ENCODE measurements at places on chromosomes 13 and 19. TPM values are rescaled to one million over a fixed set of nuclear protein-coding genes. Genes with fewer than 3 reads are reported as not detected.
A peak's percentile ranks its signal among the peaks of the same experiment; 100 is the strongest.

CDC42EP5 gene
- total RNA-seq = 7.9 TPM

ZNF583 gene
- total RNA-seq = 8.3 TPM

ASF1B gene
- 1.7 TPM for total RNA-seq

CEACAM21 gene
- not detected for total RNA-seq

INSL3 gene
- not detected for total RNA-seq

NDFIP2 gene
- total RNA-seq = 41.0 TPM

PLIN5 gene
- total RNA-seq = not detected

DNA sequence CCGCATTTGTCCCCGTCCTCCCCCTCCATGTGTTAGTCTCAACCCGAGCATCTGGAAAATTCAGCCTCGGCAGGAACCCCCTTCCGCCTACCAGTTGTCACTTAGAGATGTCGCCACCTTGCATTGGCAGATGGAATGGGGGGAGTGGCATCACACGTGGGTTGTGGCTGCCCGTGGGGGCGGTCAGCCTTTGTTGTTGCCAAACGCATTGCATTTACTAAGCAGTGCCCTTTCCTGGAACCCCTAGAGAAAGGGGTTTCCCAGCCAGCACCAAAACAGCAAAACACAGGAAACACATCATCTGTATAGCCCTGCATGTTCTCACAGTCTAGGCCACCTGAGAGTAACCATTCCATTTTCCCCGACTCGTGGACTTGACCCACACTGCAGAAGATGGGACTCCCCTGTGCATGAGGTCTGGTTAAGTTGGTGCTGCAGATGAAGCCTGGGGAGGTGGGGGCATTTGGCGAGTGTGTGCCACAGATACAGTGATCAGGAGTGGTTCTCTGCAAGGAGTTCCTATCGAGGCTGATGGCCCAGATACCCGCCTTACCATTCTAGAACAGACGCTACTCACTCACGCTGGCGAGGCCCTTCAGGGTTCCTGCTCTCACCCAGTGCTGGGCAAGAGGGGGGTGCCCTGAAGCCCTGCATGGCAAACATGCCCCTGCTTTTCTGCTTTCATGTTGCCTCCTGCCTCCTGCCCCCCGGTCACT is 38.3 kb downstream of the TMED1 start:
- DNase-seq = no peak

GRCh38 chr19:34904664-34905527 is 21.8 kb upstream of the ZNF30 start:
- no peak for DNase-seq

DNA sequence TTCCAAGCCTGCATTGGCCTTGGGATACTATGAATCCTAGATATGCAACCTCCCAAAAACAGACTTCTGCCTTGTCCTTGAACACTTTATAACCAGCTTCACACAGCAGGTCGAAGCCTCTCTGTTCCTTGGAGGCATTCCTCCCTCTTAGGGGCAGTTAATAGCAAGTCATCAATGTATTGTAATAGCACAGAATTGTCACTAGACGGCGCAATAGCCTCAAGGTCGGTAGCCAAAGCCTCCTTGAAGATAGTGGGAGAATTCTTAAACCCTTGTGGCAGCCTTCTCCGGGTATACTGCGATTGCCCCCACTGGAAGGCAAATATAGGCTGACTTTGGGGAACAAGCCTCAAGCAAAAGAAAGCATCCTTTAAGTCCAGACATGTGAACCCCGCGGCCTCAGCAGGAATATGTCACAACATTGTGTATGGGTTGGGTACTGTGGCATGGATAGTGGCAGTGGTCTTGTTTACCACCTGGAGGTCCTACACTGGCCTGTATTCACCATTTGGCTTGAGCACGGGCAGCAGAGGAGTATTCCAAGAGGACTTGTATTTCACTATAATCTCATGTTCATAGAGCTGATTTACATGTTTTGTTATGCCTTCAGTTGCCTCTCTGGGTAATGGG is 61.1 kb downstream of the ZNF431 start:
- DNase-seq = peak; percentile 14

GRCh38 chr13:48040896-48041295 is 3.4 kb downstream of the NUDT15 start:
- peak; percentile 18 for DNase-seq

- DNase-seq = no peak
These were observed 29.3 kb upstream of the TNFAIP8L1 start for GRCh38 chr19:4609878-4610511.

GRCh38 chr13:60347174-60347573 is 49.8 kb upstream of the TDRD3 start:
- DNase-seq = no peak

DNA sequence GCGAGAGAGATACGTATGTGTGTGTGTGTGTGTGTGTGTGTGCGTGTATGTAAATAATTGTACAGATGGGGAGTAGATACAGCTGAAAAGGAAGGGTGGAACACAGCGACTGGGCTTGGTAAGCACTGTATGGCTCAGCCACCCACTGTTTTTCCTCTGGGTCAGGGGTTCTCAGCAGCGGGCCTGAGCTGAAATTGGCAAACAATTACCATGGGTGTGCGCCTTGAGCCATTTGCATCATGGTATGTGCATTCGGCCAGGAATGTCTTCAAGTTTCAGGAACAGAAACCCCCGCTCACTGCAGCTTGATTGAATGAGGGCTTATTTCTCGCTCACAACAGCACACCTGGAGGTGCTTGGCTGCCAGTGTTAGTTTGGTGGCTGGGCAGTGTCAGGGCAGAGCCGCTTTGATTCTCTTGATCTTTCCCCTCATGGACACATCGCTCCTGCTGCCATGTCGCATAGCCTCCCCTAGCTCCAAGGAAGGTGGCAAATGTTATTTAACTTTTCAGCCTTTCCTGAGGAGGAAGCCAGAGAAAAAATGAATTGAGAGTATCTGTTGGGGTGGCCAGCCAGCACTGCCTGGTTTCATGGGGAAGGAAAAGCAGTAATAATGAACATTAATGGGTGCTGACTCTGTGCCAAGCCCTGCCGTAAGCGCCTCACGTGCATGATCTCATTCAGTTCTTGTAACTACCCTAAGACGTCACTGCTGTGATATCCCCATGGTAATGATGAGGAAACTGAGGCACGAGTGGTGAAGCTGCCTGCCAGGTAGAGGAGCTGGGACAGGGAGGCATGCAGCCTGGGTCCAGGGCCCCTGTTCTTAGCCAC is 126.9 kb downstream of the SIPA1L3 start:
- DNase-seq = no peak

DNA sequence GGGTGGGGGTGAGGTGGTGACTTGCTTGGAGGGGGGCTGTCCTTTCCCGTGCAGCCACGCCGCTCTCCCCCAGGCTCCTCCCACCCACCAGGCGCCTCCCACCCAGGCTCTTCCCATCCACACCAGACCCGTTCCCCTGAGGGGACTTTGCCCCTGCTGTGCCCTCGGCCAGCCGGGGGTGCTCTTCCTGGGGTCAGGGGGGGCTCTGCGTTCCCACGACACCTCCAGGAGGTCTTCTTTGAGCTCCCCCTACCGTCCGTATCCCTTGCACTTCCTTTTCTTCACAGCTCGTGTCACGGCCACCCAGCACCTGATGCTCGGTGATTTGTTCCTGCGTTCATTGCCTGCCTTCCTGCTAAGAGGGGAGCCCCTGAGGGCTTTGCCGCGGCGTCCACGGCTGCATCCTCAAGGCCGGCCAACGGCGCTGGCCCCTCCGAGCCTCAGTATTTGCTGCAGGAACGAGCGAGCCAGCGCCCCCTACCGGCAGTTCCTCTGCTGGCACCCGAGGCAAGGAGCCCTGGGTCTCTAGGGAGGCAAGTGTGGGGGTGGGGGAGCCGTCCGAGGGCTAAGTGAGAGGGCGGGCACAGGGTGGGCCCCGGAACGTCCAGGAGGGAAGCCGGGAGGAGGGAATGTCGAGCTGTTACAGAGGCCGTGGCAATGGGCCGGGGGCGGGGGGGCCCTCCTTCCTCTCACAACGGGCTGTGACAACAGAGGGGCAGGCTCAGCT is 11.8 kb downstream of the LRRC4B start:
- peak; percentile 58 for DNase-seq

- no peak for DNase-seq
These were observed 12.6 kb downstream of the ZSCAN5A start for GRCh38 chr19:56301886-56302620.

- no peak for DNase-seq
These were observed 133.4 kb upstream of the SPACA7 start for GRCh38 chr13:112242777-112243176.

DNA sequence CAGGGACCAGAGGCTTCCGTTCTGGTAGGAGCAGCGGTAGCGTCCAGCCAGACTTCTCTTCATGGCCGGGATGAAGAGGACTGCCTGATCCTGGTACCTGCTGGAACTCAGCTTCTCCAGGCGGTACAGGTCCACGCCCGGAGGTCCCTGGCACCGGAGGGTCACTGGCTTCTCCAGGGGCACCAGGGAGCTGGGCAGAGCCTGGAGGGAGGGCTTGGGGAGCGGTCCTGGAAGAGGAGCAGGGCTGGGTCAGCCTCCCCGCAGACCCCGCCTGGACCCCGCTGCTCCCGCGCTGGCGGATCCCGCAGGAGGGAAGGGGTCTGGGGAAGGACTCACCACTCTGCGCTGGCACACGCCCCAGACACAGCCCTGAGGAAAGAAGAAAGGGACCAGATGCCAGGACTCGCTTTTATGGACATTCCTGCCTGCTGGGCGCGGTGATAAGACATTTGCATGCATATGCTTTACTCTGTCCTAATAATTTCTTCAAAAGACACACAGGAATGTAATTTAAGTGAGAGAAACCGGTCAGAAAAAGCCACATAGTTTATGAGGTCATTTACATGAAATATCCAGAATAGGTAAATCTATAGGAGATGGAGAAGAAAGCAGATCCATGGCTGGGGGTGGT is 5.8 kb downstream of the GP6 start:
- no peak for DNase-seq

DNA sequence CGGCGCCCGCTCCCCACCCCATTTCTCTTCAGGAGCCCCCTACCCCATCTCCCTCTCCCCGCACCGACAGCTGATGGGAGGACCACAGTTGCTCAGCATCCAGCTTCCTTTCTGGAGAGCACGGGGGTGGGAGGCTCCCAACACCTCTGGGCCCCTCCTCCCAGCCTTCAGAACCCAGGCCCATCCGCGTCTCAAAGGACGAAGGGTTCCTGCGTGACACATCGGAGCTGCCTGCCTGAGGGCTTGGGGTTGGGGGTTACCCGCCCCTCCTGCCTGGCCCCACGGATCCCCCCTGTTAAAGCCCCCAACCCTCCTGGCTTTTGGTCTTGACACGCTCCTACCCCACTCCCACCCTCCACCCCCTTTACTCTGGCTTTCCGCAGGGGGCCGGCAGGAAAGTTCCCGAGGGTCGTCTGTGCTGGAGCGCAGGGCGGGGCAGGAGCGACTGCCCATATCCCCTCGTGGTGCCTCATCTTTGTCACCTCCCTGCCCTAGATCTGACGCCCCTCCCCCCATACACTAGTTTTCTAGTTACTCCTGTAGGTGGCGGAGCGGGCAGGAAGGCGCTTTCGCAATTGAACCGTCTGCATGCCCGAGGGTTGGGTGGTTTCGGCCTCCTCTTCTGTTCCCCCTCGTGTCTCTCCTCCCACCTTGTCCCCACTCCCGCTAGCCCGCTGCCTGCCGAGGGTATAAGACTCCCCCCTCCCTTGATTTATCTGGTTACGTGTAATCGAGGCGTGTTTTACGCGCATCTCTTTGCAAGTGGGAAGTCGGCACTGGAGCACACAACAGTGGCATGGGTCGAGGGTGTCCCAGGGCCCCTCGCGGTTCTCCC is 924 bp downstream of the TRAPPC5 start:
- peak; percentile 74 for DNase-seq

DNA sequence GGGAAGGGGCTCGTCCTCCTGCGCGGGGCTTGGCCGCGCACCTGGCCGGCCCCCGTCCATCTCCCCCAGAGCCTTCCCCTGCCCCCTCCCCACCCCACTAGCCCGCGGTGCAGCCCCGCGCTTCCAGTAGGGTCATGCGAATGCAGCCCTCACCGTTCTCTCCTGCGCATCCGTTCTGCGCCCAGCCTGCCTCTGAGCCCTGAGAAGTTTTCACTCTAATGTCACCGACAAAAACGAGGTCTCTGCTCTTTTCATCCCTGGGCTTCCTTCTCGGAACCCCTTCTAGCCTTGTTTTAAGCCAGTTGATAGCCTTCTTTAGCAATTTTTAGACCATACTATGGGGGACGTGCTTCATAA is 97.4 kb downstream of the ATP8A2 start:
- DNase-seq = no peak

- no peak for DNase-seq
These were observed 24.5 kb downstream of the TMED1 start for GRCh38 chr19:10811391-10812111.

GRCh38 chr19:3413796-3414327 is 47.5 kb downstream of the NFIC start:
- no peak for DNase-seq
